Activated T-helper 1 cell treated with anti-CD3 and anti-CD28 coated beads, Interleukin-12 subunit alpha, Interleukin-12 subunit beta, Interleukin-2, Interleukin-4 antibody, amounts not matched to agents 30 ng/mL and 10 ng/mL and 1 ng/mL, durations not matched to agents 14 hours and 24 hours and 36 hours (primary cell): ENCODE measurements at places on chromosomes 2 and 18. TPM values are rescaled to one million over a fixed set of nuclear protein-coding genes. Genes with fewer than 3 reads are reported as not detected.

Gene TNFRSF11A
- 22.9 and 27.1 TPM in 2 replicates for total RNA-seq

Gene LRP2
- 0.05 and 0.17 TPM in 2 replicates for total RNA-seq

Gene RGPD3
- 0.16 and 0.22 TPM in 2 replicates for total RNA-seq

GRCh38 chr2:444937-445884, 157.3 kb upstream of the ALKAL2 start:
- DNase-seq, result peak; percentile 29

DNA sequence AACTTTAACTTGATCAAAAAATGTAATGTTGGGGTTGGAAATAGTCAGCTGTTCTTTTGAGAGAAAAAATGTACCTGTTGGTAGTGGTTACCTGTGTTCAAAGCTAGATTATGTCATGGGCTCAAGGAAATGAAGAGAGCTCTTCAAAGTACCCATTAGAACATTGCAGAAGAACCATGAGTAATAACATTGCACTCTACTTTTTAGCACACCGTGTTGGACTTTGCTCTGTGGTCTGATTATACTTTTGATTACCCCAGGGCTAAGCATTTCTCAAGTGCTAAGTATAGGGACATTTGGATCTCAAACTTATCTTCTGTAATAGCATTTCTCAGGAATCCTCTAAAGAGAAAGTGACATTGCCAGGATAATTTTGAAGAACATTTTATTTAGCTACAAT, 1122.8 kb upstream of the CELF4 start:
- DNase-seq, result no peak

DNA sequence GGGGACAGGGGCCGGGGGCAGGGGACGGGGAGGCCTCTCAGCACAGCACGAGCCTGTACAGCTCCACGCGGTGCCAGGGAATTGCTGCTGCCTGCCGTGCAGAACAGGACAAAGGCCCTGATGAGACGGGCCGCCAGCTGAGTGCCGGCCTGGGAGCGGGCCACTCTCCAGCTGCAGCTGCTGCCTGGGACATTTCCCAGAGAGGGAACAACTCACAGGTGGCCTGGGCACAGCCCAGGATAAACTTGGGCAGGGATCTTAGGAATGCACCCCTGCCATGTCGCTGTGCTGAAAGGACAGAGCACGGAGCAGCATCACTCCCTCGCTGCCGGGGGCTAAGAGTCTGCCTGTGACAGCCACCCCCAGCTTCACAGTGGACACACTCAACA, 38.8 kb downstream of the CENPO start:
- no peak for DNase-seq

Gene SPR
- total RNA-seq, result 10.9 and 11.2 TPM in 2 replicates

Gene C1QL2
- not detected in 2 replicates for total RNA-seq

DNA sequence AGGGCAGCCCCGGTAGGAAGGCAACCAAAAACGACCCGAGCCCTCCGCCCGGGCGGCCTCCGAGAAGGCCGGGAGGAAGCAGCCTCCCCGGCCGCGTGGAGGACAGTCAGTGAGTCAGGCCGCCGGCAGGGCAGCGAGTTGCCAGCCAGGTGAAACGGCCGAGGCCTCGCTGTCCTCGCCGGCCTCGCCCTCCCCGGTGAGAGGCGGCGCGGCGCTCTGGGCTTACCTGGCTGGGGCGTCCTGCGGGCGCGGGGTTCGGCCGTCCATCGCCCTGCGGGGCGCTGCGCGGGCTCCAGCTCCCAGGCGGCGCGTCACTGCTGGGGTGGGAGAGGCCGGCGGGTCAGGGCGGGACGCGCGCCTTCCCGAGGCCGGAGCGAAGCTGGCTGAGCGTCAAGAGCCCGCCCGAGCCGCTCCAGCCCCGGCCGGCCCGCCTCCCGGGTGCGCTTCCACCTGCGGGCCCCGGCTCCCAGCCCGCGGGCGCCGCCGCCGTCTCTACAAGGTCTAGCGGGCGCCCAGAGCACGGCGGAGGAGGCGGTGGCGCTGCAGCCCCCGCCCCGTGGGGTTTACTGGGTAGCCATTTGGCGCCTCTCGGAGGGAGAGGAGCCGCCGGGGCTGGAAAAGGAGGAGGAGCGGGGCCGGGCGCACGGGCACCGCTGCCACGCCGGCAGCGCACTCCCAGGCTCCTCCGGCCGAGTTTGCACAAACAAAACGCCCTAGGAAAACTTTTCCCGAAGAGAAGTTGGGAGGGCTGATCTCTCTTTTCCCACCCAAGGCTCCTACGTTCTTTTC, 499 bp downstream of the COBLL1 start:
- DNase-seq, result no peak
